Left ventricle myocardium inferior (tissue), 1 donor: ENCODE measurements at places on chromosomes 13 and 19.

DNA sequence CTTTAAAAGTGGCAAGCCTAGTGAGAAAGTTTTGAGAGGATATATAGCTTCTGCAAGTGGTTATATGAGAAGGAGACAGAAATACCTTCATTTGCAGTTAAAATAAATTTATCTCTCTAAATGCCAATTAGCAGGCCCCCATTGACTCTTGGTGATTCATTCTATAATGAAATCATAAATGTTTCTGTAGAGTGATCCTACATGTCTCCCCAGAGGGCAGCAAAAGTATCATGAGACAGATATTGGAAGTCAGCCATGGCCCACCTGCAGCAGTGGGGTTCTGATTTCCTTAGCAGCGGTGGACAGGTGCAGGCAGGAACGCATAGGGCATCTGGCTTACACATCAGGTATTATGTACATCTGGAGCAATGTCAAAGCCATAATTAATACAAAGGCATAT is 385.4 kb upstream of the SLC10A2 start:
- H3K27me3 ChIP-seq: no peaks in the 10 kb centered on the region
- no peaks in the 10 kb centered on the region for H3K4me1 ChIP-seq
- no peak overlapping the region for H3K4me3 ChIP-seq
- no peak overlapping the region for H3K27ac ChIP-seq
- no peak for DNase-seq

GRCh38 chr19:18000480-18000914 is 7.5 kb upstream of the ARRDC2 start:
- no peak for DNase-seq
- H3K36me3 ChIP-seq: no peaks in the 10 kb centered on the region
- H3K27ac ChIP-seq: peak overlapping the region; percentile 94
- H3K27me3 ChIP-seq: peaks cover 39% of the 10 kb centered on the region
- peaks cover 21% of the 10 kb centered on the region for H3K4me1 ChIP-seq

DNA sequence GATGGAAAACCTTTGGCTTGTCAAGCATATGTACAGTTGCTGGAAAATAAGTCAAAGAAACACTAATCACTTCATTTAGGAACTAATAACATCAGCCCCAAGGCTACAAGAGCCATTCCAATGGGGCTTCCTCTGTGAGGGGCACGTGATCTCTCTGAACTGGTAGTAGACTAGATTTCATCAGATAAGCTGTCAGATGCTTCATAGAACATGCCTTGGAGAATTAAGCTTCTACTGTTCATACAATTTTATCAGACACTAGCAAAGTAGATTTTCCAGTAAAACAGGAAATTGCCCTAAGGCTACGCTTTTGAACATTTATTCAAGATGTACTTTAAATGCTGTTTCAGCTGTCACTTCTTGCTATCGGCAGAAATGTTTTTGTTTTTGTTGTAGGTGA is 107.8 kb downstream of the EDNRB start:
- DNase-seq: no peak
- no peak overlapping the region for H3K4me3 ChIP-seq
- H3K36me3 ChIP-seq: no peaks in the 10 kb centered on the region
- H3K27me3 ChIP-seq: no peaks in the 10 kb centered on the region
- no peak overlapping the region for H3K27ac ChIP-seq

GRCh38 chr13:110359840-110360301 is 52.8 kb downstream of the COL4A2 start:
- peaks cover 23% of the 10 kb centered on the region for H3K36me3 ChIP-seq
- no peak for DNase-seq
- H3K27ac ChIP-seq: peak overlapping the region; percentile 86
- peaks cover 66% of the 10 kb centered on the region for H3K4me1 ChIP-seq
- H3K4me3 ChIP-seq: no peak overlapping the region
- no peaks in the 10 kb centered on the region for H3K27me3 ChIP-seq

- H3K27me3 ChIP-seq: no peaks in the 10 kb centered on the region
- DNase-seq: no peak
- H3K4me3 ChIP-seq: no peak overlapping the region
Observed at GRCh38 chr19:21749090-21749489, 18.3 kb downstream of the ZNF100 start.

GRCh38 chr13:30791354-30792001 is 56.1 kb downstream of the ALOX5AP start:
- H3K36me3 ChIP-seq: no peaks in the 10 kb centered on the region
- H3K4me3 ChIP-seq: no peak overlapping the region
- H3K27ac ChIP-seq: peak overlapping the region; percentile 72
- peaks cover 13% of the 10 kb centered on the region for H3K4me1 ChIP-seq
- peak; percentile 78 for DNase-seq
- no peaks in the 10 kb centered on the region for H3K27me3 ChIP-seq

GRCh38 chr19:47489072-47489914 is 5.3 kb upstream of the KPTN start:
- H3K4me3 ChIP-seq: no peak overlapping the region
- DNase-seq: no peak
- peaks cover 27% of the 10 kb centered on the region for H3K4me1 ChIP-seq
- H3K27ac ChIP-seq: no peak overlapping the region
- H3K36me3 ChIP-seq: peaks cover 56% of the 10 kb centered on the region

DNA sequence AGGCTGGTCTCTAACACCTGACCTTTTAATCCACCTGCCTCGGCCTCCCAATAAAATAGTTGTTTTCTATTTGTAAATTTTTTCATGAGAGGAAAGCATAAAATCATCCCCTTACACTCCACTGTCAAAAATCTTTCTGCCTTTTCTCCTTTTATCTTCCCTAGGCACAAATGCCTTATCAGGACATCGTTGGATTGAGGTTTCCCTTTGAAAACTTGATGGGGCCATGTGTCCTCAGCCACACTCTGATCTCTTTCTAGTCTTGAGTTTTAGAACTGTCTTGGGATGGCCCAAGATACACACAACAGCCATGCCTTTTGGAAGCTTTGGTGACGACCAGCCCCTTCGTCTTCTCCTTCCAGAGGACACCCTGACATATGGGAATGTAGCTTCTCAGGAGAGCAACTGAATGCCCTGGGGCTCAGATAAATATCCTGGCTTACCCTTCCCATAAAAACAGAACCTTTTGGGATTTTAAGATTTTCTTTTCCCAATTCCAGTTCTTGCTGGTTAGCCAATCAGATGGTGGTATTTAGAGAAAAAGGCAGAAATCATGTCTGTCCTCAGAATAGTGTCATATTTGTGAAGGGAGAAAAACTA is 112.4 kb downstream of the ZNF429 start:
- H3K4me1 ChIP-seq: no peaks in the 10 kb centered on the region
- DNase-seq: no peak
- H3K36me3 ChIP-seq: no peaks in the 10 kb centered on the region
- H3K27ac ChIP-seq: no peak overlapping the region
- no peak overlapping the region for H3K4me3 ChIP-seq
- no peaks in the 10 kb centered on the region for H3K27me3 ChIP-seq

- H3K4me3 ChIP-seq: peak within 1 kb of the TSS; percentile 74
- peak within 1 kb of the TSS; percentile 95 for H3K27ac ChIP-seq
- peak; percentile 76 for DNase-seq
- peaks cover 3% of the 10 kb centered on the region for H3K36me3 ChIP-seq
- peaks cover 81% of the 10 kb centered on the region for H3K4me1 ChIP-seq
Observed at GRCh38 chr19:11089254-11090013, at the start of gene LDLR. TSS of gene LDLR (plus strand) at chr19:11089463. CDS start at chr19:11089549, 86 bp downstream.

DNA sequence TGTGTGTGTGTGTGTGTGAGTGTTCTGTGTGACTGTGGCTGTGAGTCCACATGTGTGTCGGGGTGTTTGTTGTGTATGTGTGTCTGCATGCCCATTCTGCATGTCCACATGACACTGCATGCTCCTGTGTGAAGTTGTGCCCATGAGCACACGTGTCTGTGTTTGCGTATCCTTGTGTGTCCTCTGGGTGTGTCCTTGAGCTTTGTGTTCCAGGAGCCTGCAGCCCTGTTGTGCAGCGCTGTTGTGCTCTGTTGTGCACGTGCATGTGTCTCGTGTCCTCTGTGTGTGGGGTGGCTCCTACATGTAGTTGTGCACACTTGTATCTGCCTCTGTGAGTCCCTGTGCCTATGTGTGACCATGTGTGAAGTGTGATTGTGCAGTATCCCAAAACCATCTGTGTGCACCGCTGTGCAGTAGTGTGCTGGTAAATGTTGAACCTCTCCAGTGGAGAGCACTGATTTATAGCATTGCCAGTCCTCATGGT is 2.2 kb upstream of the ARHGEF18 start:
- no peak for DNase-seq
- no peaks in the 10 kb centered on the region for H3K36me3 ChIP-seq
- no peak overlapping the region for H3K27ac ChIP-seq
- peaks cover 26% of the 10 kb centered on the region for H3K27me3 ChIP-seq

- H3K27ac ChIP-seq: peak overlapping the region; percentile 92
- peaks cover 31% of the 10 kb centered on the region for H3K36me3 ChIP-seq
- H3K4me1 ChIP-seq: peaks cover 16% of the 10 kb centered on the region
Observed at GRCh38 chr19:7068599-7068998, 904 bp upstream of the ZNF557 start.

- H3K27ac ChIP-seq: peak overlapping the region; percentile 73
- H3K4me1 ChIP-seq: peaks cover 66% of the 10 kb centered on the region
- H3K36me3 ChIP-seq: no peaks in the 10 kb centered on the region
- no peaks in the 10 kb centered on the region for H3K27me3 ChIP-seq
Observed at GRCh38 chr13:28412981-28413380, 81.9 kb downstream of the FLT1 start.

- no peak overlapping the region for H3K4me3 ChIP-seq
- no peaks in the 10 kb centered on the region for H3K4me1 ChIP-seq
- no peaks in the 10 kb centered on the region for H3K27me3 ChIP-seq
- no peaks in the 10 kb centered on the region for H3K36me3 ChIP-seq
- H3K27ac ChIP-seq: no peak overlapping the region
- no peak for DNase-seq
Observed at GRCh38 chr13:80214521-80214991, 126.4 kb downstream of the SPRY2 start.

DNA sequence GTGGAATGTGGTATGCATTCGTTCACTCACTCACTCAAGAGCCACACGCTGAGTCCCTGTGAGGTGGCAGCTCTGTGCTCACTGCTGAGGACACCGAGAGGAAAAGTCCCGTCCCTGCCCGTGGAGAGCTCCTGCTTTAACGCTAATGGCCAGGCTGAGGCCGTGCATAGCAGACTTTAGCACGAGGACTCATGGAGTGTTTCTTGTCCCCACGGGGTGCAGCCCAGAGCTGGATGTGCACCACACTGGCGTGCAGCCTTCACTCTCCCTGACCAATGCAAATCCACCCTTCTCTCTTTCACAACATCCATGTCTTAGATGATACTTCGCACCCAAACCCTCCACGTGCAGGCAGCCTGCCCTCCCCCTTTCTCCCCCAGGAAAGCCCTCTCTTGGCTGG is 159.6 kb upstream of the ZNF536 start:
- H3K36me3 ChIP-seq: no peaks in the 10 kb centered on the region

- peaks cover 18% of the 10 kb centered on the region for H3K27me3 ChIP-seq
- H3K4me1 ChIP-seq: peaks cover 7% of the 10 kb centered on the region
- no peak for DNase-seq
- no peaks in the 10 kb centered on the region for H3K36me3 ChIP-seq
Observed at GRCh38 chr19:34578751-34579150, 97.2 kb downstream of the WTIP start.

DNA sequence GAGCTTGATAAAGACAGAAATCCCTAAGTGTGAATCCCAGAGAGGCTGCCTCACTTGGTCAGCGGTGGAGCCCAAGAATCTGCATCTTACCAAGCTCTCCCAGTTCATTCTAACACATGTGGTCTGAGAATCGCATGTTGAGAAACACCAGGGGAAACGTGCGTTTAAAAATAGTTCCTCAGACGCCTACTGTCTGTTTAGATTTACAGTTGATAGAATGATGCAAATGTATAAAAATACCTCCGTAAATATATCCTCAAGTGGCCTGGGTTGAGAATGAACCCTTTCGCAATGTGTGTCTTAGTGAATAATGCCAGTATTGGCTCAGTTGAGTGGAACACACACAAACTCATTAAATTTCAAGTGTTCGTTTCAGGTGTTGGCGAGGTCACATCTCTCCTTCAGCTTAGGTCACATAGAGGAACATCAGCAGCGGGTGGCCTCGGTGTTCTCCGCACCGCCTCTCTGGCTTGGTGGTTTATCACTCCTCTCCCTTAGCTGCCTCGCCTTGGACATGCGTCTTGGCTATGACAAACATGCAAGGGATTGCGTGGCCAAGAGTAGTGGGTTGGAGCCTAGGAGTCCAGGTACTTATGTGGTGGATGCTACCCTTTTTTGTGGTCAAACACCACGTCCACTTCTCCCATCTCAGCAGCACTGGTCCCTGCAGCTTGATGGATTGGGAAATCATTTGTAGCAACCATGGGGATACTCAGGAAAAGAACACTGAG is 117.6 kb upstream of the SPATA13 start:
- no peak overlapping the region for H3K27ac ChIP-seq
- peaks cover 5% of the 10 kb centered on the region for H3K4me1 ChIP-seq
- no peaks in the 10 kb centered on the region for H3K27me3 ChIP-seq

- H3K36me3 ChIP-seq: peaks cover 13% of the 10 kb centered on the region
- DNase-seq: no peak
- H3K4me3 ChIP-seq: no peak overlapping the region
- no peaks in the 10 kb centered on the region for H3K27me3 ChIP-seq
- H3K4me1 ChIP-seq: peaks cover 40% of the 10 kb centered on the region
Observed at GRCh38 chr19:8302734-8303133, 5.4 kb downstream of the CD320 start.

- DNase-seq: no peak
- no peaks in the 10 kb centered on the region for H3K4me1 ChIP-seq
- H3K27ac ChIP-seq: no peak overlapping the region
- no peak overlapping the region for H3K4me3 ChIP-seq
Observed at GRCh38 chr19:34120846-34121639, 51.3 kb upstream of the LSM14A start.

GRCh38 chr19:52191951-52192350 is 2.1 kb downstream of the PPP2R1A start:
- DNase-seq: no peak
- H3K27ac ChIP-seq: peak overlapping the region; percentile 96
- no peaks in the 10 kb centered on the region for H3K27me3 ChIP-seq
- H3K4me3 ChIP-seq: peak overlapping the region; percentile 91

DNA sequence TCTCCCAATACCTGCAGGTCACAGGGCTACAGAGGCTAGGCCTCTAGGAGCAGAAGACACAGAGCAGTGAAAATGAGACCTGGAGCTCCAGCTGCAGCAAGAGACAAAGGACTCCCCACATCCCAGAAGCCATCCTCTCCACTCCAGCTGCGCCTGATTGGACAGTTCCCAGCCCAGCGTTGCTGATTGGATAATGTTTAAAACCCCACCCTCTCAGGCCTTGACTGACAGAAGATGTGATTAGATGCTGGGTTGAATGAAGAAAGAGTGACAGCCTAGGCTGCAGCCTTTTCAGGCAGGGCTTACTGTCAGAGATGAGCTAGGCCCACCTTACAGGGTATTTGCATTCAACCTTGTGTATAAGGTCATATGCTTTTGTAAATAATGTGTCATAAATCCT is 59.4 kb downstream of the ZNF708 start:
- H3K27me3 ChIP-seq: no peaks in the 10 kb centered on the region
- DNase-seq: no peak
- H3K36me3 ChIP-seq: no peaks in the 10 kb centered on the region
- H3K4me3 ChIP-seq: no peak overlapping the region
